Brain (organoid and tissue), 16 donors: ENCODE measurements at places on chromosomes 5 and 9.

- peak; percentile 90 for DNase-seq
Measured at GRCh38 chr5:179806250-179807048, at the start of gene MGAT4B. Gene MGAT4B, minus strand, starts transcription at chr5:179806866. Its CDS starts 283 bp downstream, at chr5:179806583.

DNA sequence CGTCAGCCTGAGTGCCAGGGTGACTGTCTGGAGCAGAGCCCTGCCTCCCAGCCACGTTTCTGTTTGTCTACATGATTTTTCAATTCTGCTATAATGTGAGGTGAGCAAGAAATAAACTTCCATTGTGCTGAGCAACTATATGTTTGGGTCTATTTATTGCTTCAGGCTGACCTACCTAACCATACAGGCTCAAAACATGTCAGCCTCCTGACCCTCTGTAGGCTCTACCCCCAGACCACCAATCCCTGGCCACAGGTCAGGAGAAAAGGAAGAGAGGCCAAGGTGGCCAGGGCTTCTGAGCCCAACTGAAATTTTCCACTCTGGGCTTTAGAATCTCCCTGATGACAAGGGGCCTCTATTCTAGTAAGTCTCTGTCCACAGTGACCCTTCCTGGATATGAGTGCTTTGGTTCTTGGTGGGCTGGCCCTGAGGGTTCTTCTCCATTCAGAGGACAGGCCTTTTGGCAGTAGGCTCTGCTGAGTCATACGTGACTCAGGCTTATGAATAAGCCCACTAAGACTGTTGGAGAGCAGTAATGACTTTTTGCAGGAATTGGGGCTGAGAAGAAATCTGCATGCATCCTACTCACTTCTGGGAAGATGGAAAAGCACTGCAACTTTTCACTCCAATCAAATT lies 117.2 kb upstream of the TBCA start:
- no peak for DNase-seq

DNA sequence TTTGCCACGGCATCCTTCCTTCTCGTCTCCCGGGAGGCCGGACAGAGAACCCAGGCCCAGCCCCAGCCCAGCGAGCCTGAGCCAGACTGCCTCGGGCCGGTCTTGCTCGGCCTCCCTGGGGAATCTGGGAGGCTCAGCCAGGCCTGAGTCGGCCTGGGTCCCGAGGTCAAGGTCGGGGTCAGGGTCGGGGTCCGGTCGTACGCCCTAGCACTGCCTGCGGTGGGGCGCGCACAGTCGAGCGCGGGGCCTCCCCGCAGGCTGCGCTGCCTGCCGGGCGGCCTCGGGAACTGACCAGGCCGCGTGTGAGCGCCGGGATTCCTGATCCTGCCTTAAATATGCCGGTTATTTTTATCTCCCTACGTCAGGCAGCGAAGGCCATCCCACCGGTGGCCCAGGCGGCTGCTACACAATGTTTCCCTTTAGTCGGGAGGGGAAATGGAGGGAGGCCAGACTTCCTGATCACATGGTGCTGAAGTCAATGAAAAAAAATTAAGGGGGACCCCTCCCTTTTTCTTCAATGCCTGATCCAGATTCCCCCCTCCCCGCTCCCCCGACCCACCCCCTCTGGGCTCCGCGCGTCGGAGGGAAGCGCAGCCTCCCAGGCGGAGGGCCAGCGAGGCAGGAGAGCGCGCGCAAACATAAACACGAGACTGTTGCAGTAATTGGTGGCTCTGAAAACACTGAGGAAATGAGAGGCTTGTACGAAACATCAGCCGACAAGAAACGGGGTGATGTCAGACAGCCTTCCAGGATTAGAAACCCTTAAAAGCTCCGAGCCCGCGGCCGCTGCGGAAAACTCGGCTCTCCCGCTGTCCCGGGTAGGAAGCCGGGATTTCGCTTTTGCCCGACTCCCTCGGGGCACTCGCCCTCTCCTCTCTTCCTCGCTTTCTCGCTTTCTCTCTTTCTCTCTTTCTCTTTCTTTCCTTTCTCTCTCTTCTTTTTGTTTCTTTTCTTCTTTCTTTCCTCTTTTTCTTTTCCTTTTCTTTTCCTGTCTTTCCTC lies 148.2 kb upstream of the KLF4 start:
- DNase-seq, result peak; percentile 90

DNA sequence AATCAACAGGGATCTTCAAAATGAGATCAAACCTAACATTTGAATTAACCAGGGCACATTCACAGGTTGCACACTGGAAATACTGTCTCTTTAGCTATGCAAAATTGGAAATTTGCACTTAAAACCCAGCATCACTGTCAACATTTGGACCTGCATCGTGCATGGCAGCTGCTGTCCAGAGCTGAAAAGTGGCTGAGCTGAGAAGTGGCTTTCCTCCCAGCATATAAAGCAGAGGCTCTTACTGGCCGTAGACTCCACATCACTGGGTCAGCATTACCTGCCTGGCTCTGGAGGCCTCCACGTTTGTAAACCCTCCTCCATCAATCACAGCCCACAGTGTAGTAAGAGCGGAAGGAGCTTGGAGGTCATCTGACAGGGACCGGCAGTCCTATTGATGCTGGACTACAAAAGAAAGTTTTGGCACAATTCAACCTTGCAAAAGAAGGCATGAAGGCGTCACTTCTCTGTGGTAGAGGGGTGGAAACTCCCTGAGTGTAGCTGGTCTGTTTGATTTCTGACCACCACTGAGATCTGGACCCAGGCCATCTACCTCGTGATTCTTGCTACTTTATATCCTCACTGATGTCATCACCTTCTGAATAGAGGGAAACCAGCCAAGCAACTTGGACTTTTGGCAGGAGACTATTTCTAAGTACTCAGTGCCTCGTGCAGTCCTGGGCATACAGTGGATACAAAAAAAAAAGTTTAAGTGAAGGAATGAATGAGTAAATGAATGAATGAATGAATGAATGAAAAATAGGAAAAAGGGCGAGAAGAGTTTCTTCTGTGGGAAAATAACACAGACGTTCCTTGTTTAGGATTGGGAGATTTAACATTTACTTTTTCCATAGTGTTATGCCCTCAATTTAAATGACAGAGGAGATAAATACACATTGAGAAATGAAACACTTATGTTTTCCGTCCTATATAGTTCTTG lies 14.8 kb downstream of the RASEF start:
- peak; percentile 44 for DNase-seq

DNA sequence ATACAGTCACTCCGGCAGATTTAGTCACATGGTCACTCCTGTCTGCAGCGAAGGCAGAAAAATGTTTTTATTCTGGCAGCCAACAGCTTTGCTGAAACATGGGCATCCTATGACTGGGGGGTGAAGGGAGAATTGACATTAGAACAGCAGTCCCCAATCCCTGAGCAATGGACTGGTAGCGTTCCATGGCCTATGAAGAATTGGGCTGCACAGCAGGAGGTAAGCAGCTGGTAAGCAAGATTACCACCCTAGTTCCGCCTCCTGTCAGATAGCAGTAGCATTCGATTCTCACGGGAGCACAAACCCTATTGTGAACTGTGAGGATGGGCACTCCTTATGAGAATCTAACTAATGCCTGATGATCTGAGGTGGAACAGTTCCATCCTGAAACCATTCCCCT lies 93.1 kb upstream of the FTMT start:
- DNase-seq, result no peak

DNA sequence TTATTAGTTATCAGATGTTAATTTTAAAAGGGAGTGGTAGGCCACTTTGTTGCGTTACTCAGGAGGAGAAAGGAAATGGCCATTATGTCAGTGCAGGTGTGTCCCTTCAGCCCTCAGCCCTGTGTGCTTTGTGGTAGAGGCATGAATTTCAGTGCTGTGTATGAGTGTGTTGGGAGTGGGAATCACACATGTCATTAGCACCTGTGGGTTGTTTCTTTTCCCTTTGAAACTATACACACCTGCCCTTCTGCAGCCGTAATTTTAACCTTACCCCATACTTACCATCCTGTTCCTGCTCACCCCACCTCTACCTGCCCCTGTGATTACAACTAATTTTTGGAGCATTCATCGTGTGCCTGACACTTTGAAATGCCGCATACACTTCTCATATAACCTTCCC lies 156.4 kb downstream of the ARHGAP26 start:
- no peak for DNase-seq

DNA sequence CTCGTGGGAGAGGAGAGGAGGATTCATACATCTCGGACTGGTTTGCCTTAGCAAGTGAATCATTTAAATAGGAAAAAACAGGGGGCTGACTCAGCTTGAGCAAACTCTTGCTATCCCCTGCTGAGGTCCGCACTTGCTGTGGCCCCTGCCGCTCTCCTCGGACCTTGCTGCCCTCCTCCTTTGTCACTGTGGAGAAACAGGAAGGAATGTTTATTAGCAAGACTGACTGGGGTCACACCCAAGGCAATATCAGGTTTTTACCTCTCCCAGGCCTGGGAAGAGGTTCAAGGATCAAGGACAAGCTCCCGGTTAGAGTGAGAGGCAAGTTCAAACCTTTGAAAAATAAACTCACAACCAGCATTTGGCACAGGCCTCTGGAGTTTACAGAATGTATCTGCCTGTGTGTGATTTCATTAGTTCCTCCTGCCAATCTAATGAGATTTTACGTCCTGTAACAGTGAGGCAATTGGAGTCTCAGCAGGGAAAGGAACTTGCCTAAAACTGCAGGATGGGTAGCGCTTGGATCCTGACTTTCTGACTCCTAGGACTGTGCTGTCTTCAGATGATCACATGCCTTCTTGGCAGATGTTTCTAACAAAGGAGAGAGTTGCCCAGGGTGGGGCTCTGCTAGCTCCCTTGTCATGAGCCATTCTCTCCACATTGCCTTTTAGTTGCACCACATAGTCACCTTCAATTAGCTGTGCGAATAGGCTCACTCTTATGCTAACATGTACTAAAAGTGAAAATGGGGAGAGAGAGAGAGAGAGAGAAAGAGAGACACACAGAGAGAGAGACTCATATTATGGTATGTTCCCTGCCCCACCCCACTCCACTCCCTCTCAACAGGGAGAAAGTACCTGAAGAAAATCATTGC lies 108.6 kb upstream of the CDKN2B start:
- no peak for DNase-seq

- no peak for DNase-seq
Measured at GRCh38 chr5:174234388-174234787, 188.9 kb downstream of the NSG2 start.

DNA sequence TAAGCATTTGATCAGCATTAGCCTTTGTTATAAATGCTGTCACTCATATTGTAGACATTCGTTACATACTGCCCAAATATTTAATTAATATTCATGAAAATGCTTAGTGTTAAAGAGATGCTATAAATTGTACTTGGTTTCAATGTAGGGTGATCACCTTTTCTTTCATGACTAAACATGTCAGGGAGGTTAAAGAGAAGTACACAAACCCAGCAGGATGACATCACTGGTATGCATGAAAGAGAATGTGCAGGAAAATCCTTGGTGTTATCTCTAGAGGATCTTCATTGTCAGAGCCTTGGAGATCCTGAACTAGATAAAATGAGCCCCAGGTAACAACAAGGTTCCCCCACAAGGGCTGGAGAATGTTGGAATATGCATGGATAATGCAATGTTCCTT lies 33.0 kb upstream of the SV2C start:
- no peak for DNase-seq

DNA sequence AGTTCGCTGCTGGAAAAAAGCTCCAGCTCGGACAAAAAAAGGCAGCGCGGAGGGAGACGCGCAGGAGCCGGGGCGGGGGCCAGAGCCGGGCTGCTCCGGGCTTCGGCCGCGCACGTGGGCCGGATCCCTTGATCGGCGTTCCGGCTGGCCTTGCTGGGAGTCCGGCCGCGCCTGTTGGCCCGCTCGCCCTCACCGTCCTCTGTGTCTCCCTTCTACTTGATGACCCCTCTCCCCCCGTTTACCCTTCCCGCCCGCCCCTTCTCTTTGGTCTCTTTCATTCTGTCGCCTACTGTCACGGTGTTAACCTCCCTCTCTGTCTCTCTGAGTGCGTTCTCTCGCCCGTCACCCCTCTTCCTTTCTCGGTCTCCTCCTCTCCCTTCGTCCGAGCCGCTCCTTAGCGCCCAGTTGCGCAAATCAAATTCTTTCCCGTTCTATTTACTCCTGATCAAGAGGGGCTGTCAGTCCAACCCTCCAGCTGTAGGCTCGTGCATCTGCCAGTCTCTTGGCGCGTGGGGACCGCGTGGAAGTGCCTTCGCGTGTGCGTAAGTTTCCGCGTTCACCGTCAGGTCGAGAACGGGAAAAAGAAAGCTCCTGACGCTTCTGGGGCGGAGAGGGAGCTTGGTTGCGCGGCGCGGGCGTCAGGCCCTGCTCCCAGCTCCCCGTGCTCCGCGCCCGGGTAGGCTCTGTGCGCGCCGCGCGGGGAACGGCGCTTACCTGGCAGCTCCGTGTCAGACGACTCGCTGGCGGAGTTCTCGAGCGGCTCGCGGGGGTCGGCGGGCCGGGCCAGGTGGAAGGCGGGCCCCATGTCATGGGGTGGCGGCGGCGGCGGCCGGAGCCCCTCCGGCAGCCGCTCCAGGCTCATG lies 798 bp downstream of the PITX1 start:
- DNase-seq, result no peak

GRCh38 chr5:130710596-130710995 lies 454.5 kb downstream of the HINT1 start:
- no peak for DNase-seq

DNA sequence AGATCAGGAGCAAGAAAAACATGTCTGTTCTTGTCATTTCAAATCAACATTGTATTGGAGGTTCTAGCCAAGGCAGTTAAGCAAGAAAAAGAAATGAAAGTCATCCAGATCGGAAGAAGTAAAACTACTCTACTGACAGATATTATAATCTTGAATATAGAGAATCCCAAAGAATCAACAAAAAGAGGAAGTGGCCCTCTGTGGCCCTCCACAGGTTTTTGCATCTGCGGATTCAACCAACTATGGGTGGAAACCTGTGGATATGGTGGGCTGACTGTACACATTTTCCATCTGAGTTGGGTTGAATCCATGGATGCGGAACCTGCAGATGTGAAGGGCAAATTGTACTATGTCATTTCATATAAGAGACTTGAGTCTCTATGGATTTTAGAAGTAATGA lies 35.1 kb downstream of the GAS1 start:
- DNase-seq, result no peak

DNA sequence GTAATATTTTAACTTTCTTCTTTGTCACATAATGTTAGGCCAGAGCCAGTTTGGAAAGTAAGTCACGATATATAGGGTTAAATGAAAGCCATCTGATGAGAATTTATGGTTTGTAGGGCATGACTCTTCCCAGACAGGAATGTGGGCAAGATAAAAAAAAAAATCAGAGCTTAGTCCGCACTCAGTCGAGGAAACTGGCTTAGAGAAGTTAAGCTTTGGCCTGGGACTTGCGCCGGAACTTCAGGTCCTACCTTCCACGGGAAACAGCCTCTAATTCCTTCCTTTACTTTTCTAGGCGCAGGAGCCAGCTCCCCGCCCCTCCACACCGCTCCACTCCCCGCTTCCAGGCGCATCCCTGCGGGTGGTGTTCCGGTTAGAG lies 475 bp downstream of the DDX31 start:
- DNase-seq, result no peak
